Fibroblast of skin of right biceps (primary cell): ENCODE measurements at places on chromosomes 6 and 20.

GRCh38 chr20:54980103-54980960 is 504.9 kb downstream of the DOK5 start:
- peak; percentile 1 for DNase-seq

DNA sequence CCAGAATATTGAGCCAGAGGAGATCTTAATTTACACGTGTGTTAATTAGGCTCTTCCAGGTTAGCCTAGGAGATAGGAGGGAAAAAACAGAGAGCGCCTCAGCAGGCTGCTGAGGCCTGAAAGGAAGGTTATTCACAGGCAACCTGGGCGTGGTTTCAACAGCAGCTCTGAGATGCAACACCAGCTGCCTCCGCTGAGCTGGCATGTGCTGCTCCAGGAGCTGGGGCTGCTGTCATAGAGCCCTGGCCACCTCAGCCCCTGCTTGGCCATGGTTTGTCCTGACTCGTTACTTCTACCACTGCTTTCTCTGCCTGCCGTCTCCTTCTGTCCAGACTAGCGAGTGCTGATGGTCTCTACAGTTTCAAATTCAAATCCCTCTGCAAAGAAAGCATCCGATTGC is 32.4 kb upstream of the RPP40 start:
- peak; percentile 59 for DNase-seq

DNA sequence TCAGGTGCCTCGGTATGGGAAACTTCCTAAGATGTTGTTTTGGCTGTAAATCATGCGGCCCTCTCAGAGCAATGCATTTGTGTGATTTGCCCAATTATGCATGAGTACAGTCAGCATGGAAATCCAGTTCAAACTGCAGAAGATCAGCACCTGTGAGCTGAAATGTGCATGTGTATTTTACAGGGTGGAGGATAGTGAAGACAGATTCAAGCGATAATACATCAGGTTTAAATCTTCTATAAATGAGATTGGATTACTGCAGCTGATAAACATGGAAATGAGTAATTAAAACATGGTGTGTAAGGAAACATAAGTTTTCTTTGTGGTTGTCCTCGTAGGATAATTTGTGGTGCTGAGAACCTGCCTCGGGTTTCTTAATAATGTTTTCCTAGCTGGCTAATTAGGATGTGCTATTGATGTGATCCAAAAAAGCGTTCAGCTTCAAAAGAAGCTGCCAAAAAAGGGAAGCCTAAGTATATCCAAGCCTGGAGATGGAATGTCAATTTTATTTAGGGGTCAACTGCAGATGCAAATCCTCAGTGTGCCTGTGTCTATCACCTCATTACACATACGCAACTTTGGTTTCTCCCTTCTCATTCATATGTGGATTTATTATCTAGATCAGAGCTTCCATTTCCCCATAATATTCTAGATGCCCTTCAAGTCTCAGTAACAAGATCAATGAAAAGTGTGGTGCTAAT is 117.1 kb upstream of the CCDC28A start:
- DNase-seq = no peak

DNA sequence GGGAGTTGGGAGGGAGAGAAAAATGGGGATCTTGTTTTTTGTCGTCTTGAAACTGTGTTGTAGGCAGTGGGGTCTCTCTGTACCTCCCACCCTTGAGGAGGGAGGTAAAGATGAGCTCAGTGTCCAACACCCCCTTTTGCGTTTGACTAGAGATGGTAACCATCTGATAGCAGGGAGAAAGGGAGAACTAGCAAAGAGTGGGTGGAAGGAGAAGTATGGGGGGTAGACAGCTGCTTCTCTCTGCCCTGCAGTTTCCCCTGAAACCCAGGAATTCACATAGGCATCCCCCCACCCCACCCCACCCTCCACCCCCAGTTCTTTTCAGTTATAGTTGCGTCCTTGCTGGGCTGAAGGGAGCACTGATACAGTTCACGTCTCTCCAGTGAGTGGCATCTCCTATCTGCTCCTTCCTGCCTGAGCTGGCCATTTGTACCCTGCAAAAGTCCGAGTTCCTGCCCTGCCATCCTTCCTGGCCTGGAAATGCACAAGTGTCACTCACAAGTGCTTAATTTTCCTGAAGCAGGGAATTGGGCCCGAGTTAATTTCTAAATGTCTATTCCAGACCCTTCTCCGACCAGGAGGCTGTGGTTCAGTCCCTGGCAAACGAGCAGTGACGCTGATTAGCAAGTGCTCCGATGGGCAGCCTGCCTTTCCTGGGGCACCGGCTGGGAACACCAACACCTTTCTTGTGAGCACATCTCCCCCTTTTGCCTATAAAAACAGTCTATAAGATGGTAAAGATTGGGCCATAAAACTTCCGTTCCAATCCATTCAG is 1.5 kb downstream of the SIRPA start:
- no peak for DNase-seq

GRCh38 chr6:105058316-105058715 is 101.4 kb downstream of the LIN28B start:
- no peak for DNase-seq

DNA sequence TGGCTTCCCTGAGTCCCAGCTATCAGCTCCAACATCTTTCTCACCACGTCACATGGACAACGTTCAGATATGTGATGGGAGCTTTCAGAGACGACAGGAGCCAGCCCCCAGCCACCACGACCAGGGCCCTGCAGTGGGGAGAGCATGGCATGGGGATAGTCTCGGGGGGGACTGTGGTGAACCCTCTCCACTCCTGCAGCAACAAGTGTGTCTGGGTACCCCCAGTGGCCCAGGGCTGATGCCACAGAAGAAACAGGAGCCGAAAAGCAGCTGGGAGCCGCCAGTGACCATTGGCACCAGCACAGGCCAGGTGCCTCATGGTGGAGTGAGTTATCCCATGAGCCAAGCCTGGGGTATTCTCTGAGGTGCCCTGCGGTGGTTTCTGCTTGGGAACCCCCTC is 339.7 kb downstream of the TAF4 start:
- DNase-seq = no peak

DNA sequence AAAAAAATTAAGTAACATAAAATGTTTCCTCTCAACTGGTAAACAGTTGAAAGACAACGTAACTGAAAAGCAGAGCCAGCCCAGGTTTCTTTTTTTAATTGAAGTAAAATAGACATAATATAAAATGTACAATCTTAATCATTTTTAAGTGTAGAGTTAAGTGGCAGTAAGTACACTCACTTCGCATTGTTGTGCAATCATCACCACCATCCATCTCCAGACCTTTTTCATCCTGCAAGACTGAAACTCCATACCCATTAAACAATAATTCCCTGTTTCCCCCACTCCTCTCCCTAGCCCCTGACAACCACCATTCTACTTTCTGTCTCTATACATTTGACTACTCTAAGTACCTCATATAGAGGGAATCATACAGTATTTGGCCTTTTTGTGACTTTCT is 395.7 kb downstream of the RNGTT start:
- DNase-seq = no peak

- no peak for DNase-seq
Observed at GRCh38 chr6:24149296-24149695, 23.3 kb downstream of the NRSN1 start.

GRCh38 chr20:49360242-49360968 is 82.5 kb upstream of the ZNFX1 start:
- DNase-seq = no peak
